ENCODE measurements at places on chromosomes 13 and 19.

DNA sequence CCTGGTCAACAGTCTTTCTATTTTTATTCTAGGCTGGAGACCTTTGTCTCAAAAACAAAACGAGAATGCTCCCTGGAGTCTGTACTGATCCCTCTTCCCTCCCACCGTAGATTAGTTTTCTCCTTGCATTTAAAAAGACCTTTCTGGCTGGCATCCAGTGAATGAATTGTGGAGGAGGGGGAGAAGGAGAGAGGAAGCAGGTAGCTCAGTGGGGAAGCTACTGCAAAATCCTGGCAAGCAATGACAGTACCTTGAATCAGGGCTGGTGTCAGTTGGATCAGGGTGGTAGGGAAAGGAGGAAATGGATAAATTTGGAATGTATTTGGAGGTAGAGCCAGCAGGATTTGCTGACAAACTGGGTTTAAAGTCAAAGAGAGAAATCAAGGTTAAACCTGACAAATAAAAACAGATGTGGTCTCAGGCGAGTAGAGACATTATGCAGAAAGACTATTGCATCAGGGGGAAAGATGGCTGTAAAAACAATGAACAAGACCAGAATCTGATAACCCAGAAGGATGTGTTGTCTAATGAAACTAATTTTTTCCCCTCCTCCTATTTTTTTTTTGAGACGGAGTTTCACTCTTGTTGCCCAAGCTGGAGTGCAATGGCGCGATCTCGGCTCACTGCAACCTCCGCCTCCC, 3.5 kb upstream of the CYP2S1 start:
- DNase-seq, result no peak

DNA sequence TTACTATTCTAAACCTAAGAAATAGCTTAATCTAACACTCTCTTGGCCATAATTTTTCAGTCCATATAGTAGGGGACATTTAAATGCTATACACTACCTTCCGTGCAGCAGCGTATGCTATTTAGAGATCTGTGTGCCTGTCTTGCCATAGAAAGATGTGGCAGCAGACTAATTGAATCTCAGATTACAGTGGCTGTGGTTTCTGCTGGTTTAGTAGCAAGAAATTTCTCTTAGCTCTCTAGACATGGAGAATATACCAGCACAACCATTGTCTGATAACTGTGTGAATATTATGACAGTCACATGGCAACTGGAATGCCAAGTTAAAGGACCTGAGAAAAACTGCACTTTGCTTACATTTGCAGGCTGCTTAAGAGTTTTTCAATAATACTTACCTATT, 672.4 kb upstream of the MIR17HG start:
- no peak for DNase-seq

DNA sequence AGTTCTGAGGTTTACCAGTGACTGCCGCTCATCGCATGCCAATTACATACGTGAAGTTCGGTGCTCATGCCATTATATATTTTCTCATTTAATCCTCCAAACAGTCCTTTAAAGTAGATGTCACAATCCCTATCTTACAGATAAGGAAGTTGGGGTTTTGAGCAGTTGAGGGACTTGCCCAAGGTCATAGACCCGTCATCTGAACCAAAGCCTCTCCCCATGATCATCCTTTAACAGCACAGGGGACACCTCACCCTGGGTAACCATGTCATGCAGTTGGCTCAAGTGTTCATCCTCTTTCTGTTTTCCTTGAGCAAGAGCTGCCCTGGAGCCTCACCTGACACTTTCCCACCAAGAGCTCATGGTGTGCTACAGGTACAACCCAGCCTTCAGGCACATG, 69.1 kb downstream of the HSPH1 start:
- no peak for DNase-seq

DNA sequence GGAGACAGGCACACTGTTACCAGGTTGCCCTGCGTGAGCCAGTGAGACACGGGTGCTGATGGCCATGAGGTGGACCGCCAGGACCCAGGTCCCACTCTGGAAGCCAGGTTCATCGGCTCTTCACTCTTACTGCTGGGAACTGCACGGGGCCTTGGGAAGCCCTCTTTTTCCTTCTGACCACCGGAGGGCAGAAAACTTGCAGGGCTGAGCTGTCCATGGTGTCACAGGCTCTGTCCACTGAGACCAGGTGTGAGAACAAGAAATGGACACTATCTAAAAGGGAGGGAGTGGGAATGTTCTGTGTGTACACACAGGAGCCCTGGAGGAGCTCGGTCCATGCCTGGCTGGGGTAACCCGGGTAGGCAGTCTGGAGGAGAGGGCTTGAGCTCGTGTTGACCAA, 93.4 kb downstream of the UQCRFS1 start:
- peak; percentile 46 for DNase-seq

DNA sequence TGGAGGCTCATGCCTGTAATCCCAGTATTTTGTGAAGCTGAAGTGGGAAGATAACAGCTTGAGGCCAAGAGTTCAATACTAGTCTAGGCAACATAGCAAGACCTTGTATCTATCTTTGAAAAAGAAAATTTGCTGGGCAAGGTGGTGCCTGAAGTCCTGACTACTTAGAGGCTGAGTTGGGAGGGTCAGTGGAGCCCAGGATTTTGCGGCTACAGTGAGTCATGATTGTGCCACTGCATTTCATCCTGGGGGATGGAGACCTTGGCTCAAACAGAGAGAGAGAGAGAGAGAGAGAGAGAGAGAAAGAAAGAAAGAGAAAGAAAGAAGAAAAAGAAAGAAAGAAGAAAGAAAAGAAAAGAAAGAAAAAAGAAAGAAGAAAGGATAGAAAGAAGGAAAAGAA, 1872.3 kb upstream of the PCDH20 start:
- DNase-seq, result no peak

All from kidney glomerular epithelial cell (primary cell).